ENCODE measurements at places on chromosomes 6 and 20. TPM values are rescaled to one million over a fixed set of nuclear protein-coding genes. Genes with fewer than 3 reads are reported as not detected.
A peak's percentile ranks its signal among the peaks of the same experiment; 100 is the strongest.

Gene HLA-DQA1
- total RNA-seq: 1.6 TPM

DNA sequence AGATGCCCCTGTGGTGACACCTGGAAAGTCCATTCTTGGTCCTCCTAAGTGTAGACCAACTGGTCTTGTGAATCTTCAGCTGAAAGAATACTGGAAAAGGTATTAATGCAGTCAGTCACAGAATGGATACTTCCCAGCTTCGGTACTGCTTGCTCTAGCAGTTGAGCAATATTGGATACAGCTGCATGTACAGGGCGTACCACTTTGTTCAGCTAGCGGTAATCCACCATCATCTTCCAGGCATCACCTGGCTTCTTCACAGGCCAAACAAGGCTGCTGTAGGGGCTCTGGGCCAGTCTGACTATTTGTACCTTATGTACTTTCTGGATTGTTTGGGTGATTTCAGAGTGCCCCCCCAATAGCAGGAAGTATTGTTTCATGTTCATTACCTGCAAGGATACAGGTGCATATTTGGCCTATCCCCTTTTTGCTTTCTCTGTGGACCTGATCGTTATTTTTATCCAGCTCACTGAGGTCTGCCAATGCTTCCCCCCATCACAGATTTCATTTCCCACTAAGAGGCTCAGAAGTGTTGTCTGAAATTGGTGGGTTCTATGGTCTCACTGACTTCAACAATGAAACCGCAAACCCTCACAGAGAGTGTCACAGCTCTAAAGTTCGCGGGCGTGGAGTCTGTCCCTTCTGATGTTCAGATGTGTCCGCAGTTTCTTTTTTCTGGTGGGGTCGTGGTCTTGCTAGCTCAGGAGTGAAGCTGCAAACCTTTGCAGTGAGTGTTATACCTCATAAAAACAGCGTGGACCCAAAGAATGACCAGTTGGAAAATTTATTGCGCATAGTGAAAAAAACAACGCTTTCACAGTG, 52.2 kb downstream of the TRIM27 start:
- DNase-seq: no peak

Gene UNC5CL
- total RNA-seq: 1.3 TPM

Gene SIM1
- under 0.01 TPM for total RNA-seq

Gene LTB
- total RNA-seq: 31.0 TPM

Gene PRSS35
- total RNA-seq: not detected

GRCh38 chr6:14824484-14825275, 421.2 kb upstream of the JARID2 start:
- no peak for DNase-seq

DNA sequence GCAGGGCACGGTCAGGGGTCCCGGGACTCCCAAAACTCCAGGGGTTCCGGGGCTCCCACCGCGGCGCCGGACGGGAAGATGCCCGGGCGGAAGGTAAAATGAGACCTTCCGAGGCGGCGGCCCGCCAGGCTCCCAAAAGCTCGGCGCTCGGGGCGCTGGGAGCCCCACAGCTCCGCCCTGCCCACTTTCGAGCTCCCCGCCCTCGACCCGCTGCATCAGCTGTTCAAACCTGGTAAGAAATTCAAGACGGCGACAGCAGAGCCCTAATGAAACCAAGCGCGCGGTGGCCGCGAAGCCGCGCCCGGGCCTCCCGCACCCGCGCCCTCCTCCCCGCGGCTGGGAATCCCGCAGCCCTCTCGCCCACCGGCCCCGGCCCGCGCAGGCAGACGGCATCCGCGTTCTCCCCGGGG, 369 bp downstream of the SLC4A11 start:
- DNase-seq: no peak

Gene GOPC
- total RNA-seq: 12.9 TPM

DNA sequence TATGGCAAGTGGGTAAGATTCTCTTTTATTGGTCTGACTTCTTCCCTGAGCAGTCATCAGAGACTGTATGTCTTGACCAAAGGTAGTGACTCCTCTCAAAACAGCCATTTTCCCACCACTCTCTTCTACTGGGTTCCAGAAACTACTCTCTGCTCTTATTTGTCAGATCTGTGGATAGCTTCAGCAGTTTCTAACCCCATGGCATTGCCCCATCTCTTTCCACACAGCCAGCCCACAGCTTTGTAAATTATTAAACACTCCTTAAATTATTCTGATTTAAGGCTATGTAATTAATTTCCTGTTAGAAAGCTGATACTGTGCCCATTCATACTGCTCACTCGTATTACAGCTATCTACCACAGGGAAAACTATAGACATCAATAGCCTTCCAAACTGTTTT, 138.4 kb upstream of the CNR1 start:
- no peak for DNase-seq

DNA sequence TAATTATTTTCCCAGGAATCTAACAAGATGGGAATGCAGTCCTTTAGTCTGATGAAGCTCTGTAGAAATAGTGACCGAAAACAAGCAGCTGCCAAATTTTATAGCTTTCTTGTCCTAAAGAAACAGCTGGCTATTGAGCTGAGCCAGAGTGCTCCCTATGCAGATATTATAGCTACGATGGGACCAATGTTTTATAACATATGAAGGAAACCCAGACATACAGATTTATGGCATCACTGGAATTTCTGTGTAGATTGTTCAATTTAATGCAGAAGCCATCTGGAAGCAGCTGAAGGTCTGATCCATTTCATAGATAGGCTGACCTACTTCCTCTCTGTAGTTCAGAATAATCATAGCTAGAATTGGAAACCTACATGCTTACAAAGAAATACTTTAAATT, 11.8 kb upstream of the SNPH start:
- no peak for DNase-seq

Gene KIF25
- total RNA-seq: not detected

- no peak for DNase-seq
Measured at GRCh38 chr6:105161421-105161820, 18.4 kb downstream of the POPDC3 start.

DNA sequence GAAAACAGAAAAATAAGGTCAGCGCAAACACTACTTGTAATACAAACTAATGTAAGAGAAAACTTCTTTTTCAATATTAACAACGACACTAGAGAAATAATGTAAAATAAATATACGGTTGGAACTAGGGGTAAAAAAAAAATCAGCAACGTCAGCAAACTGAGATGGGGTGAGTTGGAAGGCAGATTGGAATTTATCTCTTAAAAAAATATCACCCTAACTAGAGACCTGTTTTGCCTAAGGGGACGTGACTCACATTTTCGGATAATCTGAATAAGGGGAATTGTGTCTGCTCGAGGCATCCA, 705 bp upstream of the UTRN start:
- no peak for DNase-seq

DNA sequence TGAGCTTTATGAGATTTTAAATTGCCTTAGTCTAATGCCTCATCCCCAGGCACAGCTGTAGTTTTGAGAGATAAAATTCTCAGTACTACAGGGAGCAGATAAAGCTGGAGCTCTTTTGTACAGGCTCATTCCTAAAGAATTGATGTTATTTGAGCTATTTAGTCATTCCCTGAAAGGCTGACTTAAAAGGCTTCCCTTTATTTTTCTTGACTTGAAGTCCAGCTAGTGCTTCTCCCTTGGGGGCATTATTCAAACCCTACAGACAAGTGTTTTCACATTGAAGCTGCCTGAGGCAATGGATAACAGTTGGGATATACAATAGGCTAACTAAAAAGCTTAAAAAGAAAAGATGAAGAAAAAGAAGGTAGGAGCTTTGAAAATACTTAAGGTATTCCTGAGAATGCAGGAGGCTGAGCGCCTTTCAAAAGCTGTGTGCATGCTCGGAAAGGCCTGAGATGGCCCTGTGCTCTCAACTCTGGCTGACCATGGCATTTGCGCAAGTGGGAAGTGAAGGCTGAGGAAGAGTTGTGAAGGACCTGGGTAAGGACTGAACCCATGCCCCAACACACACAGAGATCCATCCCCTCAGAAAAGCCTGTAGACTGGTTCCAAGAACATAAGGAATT, 315.1 kb downstream of the SMOC2 start:
- DNase-seq: no peak

Gene NEU1
- 51.7 TPM for total RNA-seq

Gene TSPYL1
- 111 TPM for total RNA-seq

GRCh38 chr6:32565511-32565910, 24.1 kb downstream of the HLA-DRB1 start:
- no peak for DNase-seq

GRCh38 chr20:40575851-40576250, 113.2 kb downstream of the MAFB start:
- no peak for DNase-seq

Gene TPX2
- 5.1 TPM for total RNA-seq

GRCh38 chr20:33477386-33478234, 12.3 kb upstream of the CBFA2T2 start:
- no peak for DNase-seq

DNA sequence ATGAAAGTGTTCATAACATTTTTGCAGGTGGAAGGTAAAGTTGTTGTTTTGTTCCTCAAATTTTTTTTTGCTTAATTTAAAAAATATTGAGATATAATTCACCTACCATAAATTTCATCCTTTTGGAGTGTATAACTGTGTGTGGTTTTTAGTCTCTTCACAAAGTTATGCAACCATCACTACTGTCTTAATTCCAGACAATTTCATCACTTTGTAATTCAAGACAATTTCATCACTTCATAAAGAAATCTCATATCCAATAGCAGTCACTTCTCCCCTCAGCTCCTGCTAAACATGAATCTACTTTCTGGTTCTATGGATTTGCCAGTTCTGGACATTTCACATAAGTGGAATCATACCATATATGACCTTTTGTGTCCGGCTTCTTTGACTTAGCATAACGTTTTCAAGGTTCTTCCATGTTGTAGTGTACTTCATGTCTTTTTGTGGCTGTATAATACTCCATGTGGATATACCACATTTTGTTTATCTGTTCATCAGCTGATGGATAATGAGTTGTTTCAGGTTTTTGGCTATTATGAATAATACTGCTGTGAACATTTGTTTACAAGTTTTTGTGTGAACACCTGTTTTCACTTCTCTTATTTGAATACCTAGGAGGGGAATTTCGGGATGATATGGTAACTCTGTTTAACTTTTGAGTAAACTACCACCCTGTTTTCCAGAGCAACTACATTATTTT, 18.8 kb downstream of the ZFAND3 start:
- DNase-seq: no peak

Gene CST4
- not detected for total RNA-seq

Gene ZBTB46
- 36.4 TPM for total RNA-seq

DNA sequence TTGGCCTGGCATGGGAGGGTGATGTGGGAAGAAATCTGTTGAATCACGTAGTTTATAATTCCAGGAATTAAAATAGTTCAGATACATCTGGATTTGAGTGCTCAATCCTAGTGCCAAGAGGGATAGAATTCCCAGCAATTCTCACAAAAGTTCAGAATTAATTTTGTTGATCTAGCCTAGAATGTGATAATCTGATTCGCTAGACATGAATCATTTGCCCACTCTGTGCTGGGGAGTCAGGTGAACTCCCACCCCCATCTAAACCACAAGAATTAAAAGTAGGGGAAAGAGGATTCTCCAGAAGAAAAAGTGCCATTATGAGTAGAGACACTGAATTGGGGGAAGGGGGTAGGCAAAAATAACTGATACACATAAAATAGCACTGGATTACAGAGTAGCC, 85.0 kb downstream of the LIN28B start:
- no peak for DNase-seq

GRCh38 chr20:58664883-58665282, 13.8 kb downstream of the STX16 start:
- DNase-seq: no peak

- peak; percentile 88 for DNase-seq
Measured at GRCh38 chr6:149317644-149318571, at the start of gene TAB2. TAB2 (plus strand) TSS chr6:149317712; CDS start chr6:149369998, 52,286 bp downstream.

DNA sequence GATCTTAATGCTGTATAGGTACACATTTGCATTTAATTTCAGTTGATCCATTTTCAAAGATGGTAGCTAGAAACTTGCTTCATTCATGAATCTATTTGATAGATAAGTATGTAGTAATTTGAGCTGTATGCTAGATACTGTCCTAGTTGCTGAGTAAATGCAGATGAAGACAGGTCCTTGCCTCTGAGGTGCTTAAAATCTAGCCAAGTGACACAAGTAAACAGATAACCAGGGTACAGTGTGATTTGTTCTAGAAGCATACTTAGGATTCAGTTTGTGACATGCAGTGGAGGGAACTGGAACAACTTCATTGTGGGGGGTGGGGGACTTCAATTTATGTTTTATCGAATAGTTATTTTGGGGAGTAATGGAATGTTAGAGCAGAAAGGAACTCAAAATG, 9.2 kb downstream of the CHMP4B start:
- DNase-seq: no peak

Gene ATRN
- 32.3 TPM for total RNA-seq

DNA sequence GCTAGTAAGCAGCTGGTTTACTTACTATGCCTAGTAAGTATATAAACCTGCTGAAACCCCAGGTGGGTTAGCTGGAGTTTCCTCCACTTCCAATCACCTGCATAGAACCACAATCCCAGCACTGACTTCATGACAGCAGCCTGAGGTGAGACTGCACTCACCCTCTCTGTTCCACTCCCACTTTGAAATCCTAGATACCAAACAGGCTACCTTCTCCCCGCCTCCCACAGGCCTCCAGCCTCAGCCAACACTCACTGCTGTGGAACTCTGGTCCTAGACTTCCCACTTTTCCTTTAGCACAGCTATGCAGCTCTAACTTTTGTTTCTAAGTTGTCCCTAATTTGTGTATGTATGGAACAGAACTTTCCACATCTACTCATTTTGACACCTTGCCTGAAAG, 149.7 kb upstream of the ARID1B start:
- DNase-seq: no peak

DNA sequence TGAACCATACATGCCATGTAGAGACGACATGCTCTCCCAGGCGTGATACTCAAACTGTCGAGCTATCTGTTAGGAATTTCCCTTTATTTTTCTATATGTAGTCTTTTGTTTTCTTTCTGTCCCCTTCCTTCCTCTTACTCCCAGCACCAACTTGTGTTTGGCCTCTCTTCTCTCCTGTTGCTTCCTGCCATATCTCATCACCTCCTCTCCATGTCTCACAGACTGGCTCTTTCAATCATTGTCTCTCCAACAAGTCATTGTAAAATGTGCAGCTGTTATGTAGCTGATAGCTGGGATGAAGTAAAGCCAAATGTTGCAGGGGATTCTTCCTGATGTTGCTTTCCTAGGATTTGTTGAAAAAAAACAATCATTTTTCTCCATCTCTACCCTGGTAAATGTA, 234.5 kb downstream of the TMEM242 start:
- no peak for DNase-seq

- DNase-seq: no peak
Measured at GRCh38 chr6:112626468-112627082, 279.4 kb downstream of the RFPL4B start.

Gene TMEM217
- total RNA-seq: 13.7 TPM

Gene MYB
- 250 TPM for total RNA-seq

Gene GMPR
- 36.4 TPM for total RNA-seq

- no peak for DNase-seq
Measured at GRCh38 chr6:68911334-68911733, 276.3 kb downstream of the ADGRB3 start.

- peak; percentile 72 for DNase-seq
Measured at GRCh38 chr6:22142856-22143255, 154.0 kb downstream of the PRL start.

GRCh38 chr6:113380591-113380990, 476.6 kb upstream of the MARCKS start:
- no peak for DNase-seq

- DNase-seq: no peak
Measured at GRCh38 chr20:58942549-58942948, 38.5 kb upstream of the NELFCD start.

Gene HLA-DQB1
- 2.7 TPM for total RNA-seq

Gene PLAGL2
- 8.3 TPM for total RNA-seq

Data from hematopoietic multipotent progenitor cell (in vitro differentiated cells).